Skin of body (tissue), 3 donors: ENCODE measurements at places on chromosomes 1 and 21.
A peak's percentile ranks its signal among the peaks of the same experiment; 100 is the strongest.

GRCh38 chr1:50424045-50424883 lies 1.0 kb upstream of the DMRTA2 start:
- DNase-seq = peak; percentile 10

- no peak for DNase-seq
These were observed 605 bp downstream of the RGS4 start for GRCh38 chr1:163069655-163070277.

DNA sequence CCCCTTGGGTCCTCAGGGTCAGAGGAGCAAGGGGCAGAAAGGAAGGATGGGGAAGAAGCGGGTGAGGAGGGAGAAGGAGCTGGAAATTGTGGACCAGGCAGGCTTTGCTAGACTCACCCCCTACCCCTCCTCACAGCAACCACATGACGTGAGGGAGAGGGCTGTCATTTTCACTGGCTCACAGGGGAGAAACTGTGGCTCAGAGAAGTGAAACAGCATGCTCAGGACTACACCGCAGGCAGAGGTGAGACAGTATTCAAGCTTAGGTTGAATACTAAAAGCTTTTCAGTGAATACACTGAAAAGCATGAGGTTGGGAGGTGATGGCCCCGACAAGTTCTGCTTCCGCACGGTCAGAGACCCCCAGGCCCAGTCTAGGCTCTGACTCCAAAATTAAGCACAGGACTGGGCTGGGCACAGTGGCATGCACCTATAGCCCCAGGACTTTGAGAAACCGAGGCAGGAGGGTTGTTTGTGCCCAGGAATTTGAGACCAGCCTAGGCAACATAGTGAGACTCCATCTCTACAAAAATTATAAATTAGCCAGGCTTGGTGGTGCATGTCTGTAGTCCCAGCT lies 1.2 kb upstream of the CLEC20A start:
- DNase-seq = no peak

- no peak for DNase-seq
These were observed 12.2 kb downstream of the ATP1A4 start for GRCh38 chr1:160163615-160164014.

DNA sequence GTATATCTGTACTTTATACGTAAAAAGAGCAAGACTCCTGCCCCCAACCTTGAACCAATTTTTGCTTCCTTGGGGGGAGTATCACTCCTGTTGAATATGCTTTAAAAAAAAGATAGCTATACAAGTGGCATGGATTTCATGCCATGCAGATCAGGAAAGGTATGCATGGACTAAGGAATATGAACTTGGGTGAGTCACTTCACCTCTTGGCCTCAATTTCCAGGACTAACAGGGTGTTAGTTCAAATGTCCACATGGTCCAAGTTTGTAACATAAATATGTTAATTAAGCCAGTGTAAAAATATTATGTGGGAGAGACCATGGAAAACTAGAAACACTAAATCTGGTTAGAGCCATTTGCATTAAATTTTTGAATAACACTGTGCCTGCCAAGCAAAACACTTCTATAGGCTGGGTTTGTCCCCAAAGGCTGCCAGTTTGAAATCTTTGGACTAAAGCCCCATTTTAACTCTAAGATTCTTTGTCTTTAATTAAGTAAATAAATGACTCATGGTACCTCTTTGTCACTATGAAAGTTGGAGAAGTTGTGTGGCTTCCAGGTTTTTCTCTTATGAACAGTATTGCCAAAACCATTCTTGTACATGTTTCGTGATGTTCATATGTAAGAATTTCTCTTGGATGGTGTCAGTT lies 33.1 kb downstream of the FAM177B start:
- DNase-seq = no peak

GRCh38 chr21:35138665-35139381 lies 89.7 kb upstream of the RUNX1 start:
- DNase-seq = no peak

DNA sequence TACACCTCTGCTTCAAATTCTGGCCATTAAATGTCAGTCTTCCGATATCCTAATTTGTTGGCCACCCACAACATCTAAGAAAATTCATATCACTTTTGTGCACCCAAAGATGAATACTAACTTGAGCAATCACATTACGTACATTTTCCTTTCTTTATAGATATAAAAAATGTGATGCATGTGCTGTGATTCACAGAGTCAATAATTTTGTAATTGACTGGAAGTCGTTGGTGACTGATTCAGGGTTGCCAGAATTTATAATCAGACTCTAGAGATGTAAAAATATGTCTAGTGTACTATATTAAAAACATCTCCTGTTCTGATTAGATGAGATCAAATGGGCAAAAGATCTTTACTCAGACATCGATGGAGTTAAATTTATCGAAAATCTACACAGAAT lies 150.0 kb upstream of the KCTD3 start:
- no peak for DNase-seq

DNA sequence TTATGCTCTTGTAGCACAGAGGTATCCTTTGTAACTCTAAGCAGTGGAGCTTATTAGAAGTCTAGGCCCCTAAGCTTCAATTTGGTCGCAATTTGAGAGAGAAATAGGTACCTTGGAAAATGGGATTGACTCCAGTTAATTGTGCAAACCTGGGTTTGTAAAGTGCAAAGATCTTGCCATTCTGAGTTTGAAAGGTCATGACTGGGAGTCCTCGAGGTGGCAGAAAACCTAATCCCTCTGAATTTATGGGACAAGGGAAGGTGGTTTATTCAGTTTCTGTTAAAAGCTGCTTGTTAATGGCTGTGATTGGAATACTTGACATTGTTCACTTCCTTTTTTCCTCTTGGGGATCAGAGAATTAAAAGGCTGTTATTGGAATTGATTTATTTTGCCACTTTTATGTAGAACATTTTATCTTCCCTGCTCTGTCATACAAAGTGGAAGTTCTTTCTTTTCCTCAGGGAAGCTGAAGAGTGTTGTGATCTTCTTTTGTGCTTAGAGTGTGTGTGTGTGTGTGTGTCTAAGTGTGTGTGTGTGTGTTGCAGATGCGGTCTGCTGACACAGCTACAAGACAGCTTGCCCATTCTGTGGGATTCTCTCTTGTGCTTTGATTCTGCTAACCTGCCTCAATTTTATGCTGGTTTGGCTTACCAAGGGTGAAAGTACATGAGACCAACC lies 144.5 kb downstream of the SPATA46 start:
- no peak for DNase-seq

DNA sequence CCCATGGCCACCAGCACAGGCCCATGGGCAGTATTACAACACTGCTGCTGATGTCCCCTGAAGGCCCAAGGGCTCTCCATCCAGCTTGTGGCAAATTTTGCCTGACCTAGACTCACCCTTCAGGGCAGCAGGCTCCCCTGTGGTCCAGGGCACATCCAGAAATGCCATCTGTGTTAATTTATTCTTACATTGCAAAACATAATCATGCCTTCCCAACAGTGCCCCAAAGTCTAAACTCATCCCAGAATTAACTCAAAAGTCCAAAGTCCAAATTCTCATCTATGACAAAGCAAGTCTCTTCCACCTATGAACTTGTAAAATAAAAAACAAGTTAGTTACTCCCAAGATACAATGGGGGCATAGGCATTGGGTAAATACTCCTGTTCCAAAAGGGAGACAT lies 13.3 kb downstream of the VN1R5 start:
- DNase-seq = no peak

DNA sequence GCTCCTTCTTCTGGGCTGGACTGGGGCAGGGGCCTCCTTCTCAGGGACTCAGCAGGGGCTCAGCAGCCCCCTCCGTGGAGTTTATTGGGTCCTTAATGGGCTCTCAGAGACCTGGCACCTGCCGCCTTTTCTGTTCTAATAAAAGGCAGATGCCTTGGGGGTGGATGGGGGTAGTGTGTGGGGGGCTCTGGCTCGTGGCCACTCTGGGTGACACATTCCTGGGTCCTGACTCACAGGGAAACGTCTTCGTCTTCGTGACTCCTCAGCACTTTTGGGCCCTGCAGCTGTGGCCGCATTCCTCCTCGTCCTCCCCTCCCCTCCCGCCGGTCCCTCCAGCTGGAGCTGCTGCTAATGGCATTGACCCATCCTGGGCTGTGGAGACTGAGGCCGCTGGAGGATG lies 107.8 kb upstream of the WNT4 start:
- DNase-seq = peak; percentile 55

- no peak for DNase-seq
These were observed 140.7 kb downstream of the NOS1AP start for GRCh38 chr1:162210196-162210595.

DNA sequence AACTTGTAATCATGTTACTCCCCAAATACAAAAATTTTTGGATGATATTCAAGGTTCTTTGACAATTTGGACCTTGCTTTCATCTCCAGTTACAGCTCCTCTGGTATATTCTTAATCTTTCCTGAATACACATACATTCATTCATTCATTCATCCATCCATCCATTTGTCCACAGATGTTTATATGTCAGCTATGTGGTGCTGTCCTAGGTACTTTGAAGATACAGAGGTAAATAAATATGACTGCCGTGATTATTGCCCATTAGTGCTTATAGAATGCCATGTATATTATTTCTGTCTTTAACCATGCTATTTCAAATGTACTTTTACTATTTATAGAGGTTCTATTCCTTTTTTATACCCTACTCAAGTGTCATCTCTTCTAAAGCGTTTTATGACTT lies 72.1 kb downstream of the SYT14 start:
- no peak for DNase-seq

GRCh38 chr1:167940264-167940663 lies 3.4 kb upstream of the MPC2 start:
- no peak for DNase-seq

DNA sequence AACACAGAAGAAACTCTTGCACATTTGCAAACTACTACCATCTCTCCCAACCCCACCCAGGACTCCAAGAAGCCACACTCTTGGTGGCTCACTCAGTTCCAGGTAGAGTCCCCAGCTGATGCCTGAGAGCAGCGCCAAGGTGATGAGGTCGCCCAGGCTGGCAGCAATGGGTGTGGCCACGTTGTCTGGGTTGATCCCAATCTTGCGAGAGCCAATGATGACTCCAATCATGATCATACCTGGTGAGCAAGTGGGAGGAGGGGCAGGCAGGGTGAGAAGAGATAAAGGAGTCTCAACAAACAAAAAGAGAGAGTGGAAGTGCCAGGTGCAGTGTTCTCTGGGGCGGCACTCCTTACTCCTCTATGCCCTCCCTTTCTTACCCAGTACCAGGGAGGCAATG lies 14.4 kb downstream of the SLC41A1 start:
- DNase-seq = no peak

DNA sequence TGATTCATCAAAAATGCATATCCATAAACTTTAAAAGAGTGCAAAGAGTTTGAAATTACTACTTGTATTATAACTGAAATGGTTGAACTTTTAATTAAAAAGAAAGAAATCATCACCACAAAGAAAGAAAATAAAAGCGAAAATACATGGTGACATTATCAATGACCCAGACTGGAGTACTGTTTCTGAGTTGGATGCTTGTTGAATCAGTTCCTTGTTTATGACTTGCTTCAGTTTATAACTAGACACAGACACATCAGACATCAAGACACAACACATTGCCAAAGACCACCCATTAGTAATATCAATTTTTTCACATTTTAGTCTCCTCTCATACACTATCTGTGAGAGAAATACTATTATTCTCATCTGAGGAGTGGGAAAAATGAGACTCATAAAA lies 293.0 kb downstream of the MRPL39 start:
- no peak for DNase-seq
